ENCODE measurements at places on chromosomes 5 and 9.

DNA sequence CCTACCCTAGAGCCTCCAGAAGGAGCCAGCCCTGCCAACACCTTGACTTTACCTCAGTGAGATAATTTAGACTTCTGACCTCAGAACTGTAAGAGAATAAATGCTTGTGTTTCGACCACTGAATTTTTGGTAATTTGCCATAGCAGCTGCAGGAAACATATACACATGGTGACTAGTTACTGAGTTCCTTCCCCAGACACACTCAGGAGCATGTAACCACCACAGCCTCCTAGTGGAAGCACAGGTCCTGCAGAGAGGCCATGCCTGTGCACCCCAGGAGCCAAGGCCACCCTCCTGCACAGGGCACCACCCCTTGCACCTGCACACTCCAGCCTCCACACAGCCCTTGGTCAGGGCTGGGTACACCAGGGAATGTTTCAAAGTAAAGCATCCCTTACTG lies 7.6 kb upstream of the CAMSAP1 start:
- no peak for DNase-seq

GRCh38 chr9:101451498-101451897 lies 15.9 kb upstream of the ALDOB start:
- no peak for DNase-seq

- DNase-seq = no peak
Measured at GRCh38 chr9:135805422-135806022, 101.8 kb downstream of the CAMSAP1 start.

GRCh38 chr9:11045589-11045988 lies 432.8 kb upstream of the PTPRD start:
- no peak for DNase-seq

- no peak for DNase-seq
Measured at GRCh38 chr5:102271759-102272158, 24.3 kb downstream of the SLCO4C1 start.

DNA sequence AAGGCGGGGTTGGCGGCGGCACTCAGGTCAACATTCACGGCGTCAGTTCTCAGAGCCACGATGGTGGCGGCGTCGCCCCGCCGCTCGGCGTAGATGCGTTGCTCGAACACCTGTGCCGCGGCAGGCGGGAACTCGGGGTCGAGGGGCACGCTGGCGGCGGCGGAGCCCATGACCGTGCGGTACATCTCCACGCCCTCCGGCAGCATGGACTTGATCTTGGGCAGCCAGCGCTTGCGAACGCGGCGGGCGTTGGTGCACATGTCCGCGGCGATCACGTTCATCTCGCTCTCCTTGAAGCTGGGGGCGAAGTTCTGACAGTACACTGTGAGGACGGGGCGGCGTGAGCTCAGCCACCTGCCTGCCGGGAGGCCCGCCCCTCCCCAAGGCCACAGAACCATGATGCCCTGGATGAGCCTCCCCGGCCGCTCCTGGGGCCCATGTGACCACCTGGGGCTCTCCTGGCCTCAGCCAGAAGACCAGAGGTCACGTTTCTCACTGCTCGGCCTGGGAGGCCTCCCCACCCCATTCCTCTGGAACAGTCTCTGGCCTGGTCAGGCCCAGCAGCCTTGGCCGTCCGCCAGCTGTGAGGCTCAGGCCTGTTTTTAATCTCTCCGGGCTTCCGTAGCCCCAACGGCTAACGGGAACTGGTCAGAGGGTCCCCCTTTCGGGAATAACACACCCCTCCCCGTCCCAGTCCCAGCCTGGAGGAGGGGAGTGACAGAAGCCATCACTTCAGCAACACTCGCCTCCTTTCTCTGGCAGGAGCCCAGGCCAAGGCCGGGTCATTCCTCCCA lies 50.7 kb upstream of the UBAC1 start:
- no peak for DNase-seq

- peak; percentile 89 for DNase-seq
Measured at GRCh38 chr9:128159784-128160602, at the start of gene BBLN. TSS of gene BBLN (plus strand) at chr9:128160265. CDS start at chr9:128160408, 143 bp downstream.

- DNase-seq = no peak
Measured at GRCh38 chr9:121551985-121552753, 52.5 kb upstream of the GGTA1 start.

GRCh38 chr9:78188594-78188993 lies 47.3 kb upstream of the CEP78 start:
- DNase-seq = no peak

DNA sequence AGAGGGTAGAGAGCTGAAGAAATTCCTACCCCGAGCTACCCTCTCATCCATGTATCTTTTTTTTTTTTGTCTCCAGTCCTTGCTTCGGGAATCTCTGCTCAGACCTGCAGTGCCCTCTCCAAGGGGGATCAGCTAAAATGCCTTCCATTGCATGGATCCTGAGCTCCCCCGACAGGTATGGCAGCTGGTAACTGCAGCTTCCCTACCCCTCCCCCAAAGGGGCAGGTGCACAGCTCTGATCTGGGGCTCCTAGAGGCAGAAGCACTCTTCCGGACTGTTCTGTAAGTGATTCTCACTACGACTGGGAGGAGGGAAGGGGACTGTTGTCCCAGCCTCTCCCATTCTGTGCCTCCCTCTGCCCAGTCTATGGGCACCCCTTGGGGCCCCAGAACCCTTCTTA lies 169.6 kb downstream of the MELK start:
- DNase-seq = no peak

DNA sequence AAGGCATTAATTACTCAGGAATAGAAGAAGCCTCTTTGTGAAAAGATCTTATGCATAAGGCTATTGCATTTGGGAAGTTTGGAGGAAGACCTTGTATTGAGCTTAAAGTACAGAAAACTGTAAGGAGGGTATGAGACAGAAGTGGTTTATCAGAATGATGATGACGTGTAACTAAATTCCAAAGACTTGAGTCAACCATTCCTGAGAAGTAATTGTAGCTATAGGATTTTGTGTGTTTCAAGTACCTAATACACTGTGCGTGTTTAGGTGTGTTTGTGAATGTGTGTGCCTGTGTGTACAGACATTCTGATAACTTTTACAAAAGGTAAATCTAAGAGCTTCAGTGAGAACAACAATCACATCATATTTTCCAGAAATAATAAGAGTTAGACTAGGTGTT lies 46.5 kb upstream of the IRX2 start:
- DNase-seq = no peak

DNA sequence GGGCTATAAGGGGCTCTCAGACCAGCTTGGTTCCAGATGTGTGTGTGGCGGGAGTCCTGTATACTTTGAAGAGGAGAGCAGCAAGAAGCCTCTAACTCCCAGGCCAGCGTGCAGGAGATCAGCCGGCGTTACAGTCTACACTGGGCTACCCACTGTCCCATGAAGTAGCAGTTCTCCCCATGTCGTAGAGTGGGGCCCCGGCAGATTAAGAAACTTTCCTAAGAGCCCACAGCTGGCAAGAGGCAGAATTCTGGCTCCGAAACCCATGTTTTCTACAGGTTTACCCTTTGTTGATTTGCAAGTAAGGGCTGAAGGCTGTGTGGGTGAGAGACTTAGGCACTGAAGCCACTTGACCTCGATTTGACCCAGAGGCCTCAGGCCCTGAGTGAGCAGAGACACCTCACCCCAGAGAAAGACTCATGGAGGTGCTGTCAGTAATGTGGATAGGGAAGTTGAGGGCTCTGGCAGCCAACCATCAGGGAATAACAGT lies 881 bp upstream of the B4GALT1 start:
- no peak for DNase-seq
